ENCODE measurements at places on chromosomes 11 and 22. TPM values are rescaled to one million over a fixed set of nuclear protein-coding genes. Genes with fewer than 3 reads are reported as not detected.

Gene HBD
- total RNA-seq = not detected

Gene OR4D5
- total RNA-seq = not detected

Gene POTEH
- not detected for total RNA-seq

Gene PIM3
- total RNA-seq = 302 TPM

Gene APOBEC3F
- total RNA-seq = 19.8 TPM

Measured in activated CD4-positive, alpha-beta T cell treated with anti-CD3 and anti-CD28 coated beads, Interleukin-2, amount 10 ng/mL, durations not matched to agents 24 days and 14 days (primary cell).